ENCODE measurements at places on chromosomes 3 and 15. TPM values are rescaled to one million over a fixed set of nuclear protein-coding genes. Genes with fewer than 3 reads are reported as not detected.

Gene PAQR5
- 0.15 TPM for total RNA-seq

Gene GHRL
- total RNA-seq: not detected

Gene TGM5
- not detected for total RNA-seq

Gene SKOR1
- total RNA-seq: under 0.01 TPM

Gene LRTM1
- total RNA-seq: not detected

Gene WDR6
- total RNA-seq: 112 TPM

Gene SEMA3G
- total RNA-seq: not detected

Gene EPHA6
- not detected for total RNA-seq

Gene SETD2
- 21.2 TPM for total RNA-seq

Gene RTP1
- under 0.01 TPM for total RNA-seq

Gene CHST2
- total RNA-seq: 8.2 TPM

Gene STRC
- under 0.01 TPM for total RNA-seq

Gene XIRP1
- not detected for total RNA-seq

Gene CPN2
- total RNA-seq: not detected

Gene HSPBAP1
- 4.6 TPM for total RNA-seq

Gene P2RY13
- not detected for total RNA-seq

Gene TUSC7
- not detected for total RNA-seq

Gene ZNF774
- 1.7 TPM for total RNA-seq

Gene NUSAP1
- total RNA-seq: 3.6 TPM

Gene GPR87
- not detected for total RNA-seq

Gene GRK7
- under 0.01 TPM for total RNA-seq

Gene NTRK3
- total RNA-seq: 7.1 TPM

Gene ZMAT3
- 22.3 TPM for total RNA-seq

Gene PIERCE2
- 2.1 TPM for total RNA-seq

Gene GATA2
- 2.9 TPM for total RNA-seq

Gene ZNF660
- 1.9 TPM for total RNA-seq

Gene FSTL1
- total RNA-seq: 822 TPM

Gene KBTBD13
- total RNA-seq: not detected

Gene VIPR1
- total RNA-seq: 19.5 TPM

Gene CCR2
- under 0.01 TPM for total RNA-seq

Gene ZNF860
- 0.38 TPM for total RNA-seq

Gene SAMMSON
- not detected for total RNA-seq

Gene TIPIN
- 9.3 TPM for total RNA-seq

Gene PRR23B
- not detected for total RNA-seq

Gene PLSCR5
- not detected for total RNA-seq

Gene SERINC4
- total RNA-seq: not detected

Gene KLHL6
- not detected for total RNA-seq

Gene ITPKA
- total RNA-seq: 0.60 TPM

Gene PPM1L
- 1.7 TPM for total RNA-seq

Gene NPAP1
- total RNA-seq: not detected

Gene IGSF11
- 0.12 TPM for total RNA-seq

Gene PEX5L
- total RNA-seq: not detected

Gene C3orf62
- 0.59 TPM for total RNA-seq

Gene THBS1
- 3,043 TPM for total RNA-seq

Gene GASK1A
- 0.94 TPM for total RNA-seq

Gene CHRNA5
- 0.53 TPM for total RNA-seq

Gene TOP2B
- total RNA-seq: 34.8 TPM

Gene AVEN
- total RNA-seq: 9.8 TPM

Gene ILDR1
- total RNA-seq: not detected

Gene ECE2
- not detected for total RNA-seq

Gene ZDHHC19
- total RNA-seq: not detected

Gene PRSS50
- total RNA-seq: not detected

Gene PLA2G4E
- not detected for total RNA-seq

Gene ARGFX
- not detected for total RNA-seq

Gene CCR8
- total RNA-seq: not detected

Gene NR2E3
- total RNA-seq: not detected

Gene BOC
- total RNA-seq: 19.7 TPM
